Fibroblast of pulmonary artery (primary cell): ENCODE measurements at places on chromosomes 2 and 18.

DNA sequence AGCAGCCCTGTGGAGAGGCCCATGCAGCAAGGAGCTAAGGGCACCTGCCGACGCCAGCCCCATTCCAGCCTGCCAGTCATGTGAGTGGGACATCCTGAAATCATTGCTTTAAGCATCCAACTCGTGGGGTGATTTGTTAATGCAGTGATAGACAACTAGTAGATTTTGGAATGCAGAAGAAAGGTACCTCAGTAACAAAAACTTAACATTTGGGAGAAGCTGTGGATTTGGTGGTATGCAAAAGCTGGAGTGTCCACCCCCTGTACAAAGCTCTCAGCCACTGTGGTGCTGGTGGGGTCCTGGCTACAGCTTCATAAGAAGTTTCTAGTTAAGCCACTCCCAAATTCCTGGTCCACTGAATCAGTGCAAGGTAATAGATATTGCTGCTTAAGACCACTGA lies 37.2 kb upstream of the GNAL start:
- DNase-seq = no peak

- DNase-seq = no peak
These were observed 7.5 kb upstream of the CCDC195 start for GRCh38 chr2:224723586-224724217.

- DNase-seq = no peak
These were observed 330.7 kb downstream of the MTX2 start for GRCh38 chr2:176599796-176600485.

GRCh38 chr2:105873721-105874120 lies 129.0 kb downstream of the NCK2 start:
- DNase-seq = peak; percentile 76

DNA sequence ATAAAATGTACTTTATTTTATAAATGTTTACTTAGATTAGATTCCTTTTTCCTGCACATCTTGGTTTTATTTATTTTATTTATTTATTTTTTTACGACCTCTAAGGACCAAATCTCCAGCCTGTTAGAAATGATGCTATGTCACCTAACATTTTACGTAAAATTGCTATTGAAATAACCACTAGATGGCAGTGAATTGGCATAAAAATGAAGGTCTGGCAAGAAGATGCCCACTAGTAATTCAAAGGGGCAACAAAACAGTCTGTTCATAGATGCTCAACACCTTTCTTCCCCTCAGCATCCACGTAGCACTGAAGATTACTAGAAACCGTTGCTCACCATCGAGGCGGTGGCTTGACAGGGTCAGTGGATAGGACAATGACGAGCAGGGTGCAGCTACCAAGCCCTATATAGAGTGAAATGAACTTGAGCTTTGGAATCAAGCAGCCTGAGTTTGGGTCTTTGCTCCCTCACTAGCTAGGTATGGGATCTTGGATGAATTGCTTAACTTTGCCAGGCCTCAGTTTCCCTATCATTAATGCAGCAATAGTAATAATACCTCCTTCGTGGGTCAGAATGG lies 128.7 kb upstream of the L3MBTL4 start:
- DNase-seq = peak; percentile 61

GRCh38 chr2:227473806-227474205 lies 1.9 kb downstream of the AGFG1 start:
- peak; percentile 38 for DNase-seq

DNA sequence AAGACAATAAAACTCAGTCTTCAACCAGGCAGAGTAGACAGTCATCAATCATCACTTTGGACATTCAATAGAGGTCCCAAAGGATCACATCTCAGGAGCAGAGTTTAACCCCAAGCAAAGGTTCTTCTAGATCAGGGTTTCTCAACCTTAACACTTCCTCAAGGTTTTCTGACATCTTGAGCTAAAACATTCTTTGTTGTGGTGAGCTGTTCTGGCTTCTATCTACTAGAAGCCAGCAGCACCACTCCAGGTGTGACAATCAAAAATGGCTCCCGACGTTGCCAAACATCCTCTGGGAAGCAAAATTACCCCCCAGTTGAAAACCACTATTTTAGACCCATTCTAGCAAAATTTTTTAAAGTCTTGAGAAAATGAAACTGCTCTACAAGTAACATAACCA lies 22.0 kb downstream of the RTTN start:
- no peak for DNase-seq

DNA sequence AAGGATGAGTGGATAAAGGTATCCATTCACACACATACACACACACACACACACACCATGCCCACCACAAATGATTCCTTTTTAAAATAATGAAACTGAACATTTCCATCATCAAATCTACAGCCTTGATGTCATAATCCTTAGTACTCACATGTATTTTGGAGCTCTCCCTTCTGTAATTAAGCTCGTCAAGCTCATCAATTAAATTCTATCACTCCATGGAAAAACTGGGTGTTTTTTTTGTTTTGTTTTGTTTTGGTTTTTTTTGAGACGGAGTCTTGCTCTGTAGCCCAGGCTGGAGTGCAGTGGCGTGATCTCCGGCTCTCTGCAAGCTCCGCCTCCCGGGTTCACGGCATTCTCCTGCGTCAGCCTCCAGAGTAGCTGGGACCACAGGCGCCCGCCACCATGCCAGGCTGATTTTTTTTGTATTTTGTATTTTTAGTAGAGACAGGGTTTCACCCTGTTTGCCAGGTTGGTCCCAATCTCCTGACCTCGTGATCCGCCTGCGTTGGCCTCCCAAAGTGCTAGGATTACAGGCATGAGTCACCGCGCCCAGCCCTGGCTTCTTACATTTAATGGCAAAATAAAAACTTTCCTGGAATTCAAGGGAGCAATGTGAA lies 78.6 kb upstream of the RGPD4 start:
- no peak for DNase-seq

- no peak for DNase-seq
These were observed 89.1 kb downstream of the TGIF1 start for GRCh38 chr18:3538954-3539617.

- DNase-seq = no peak
These were observed 39.1 kb downstream of the TFCP2L1 start for GRCh38 chr2:121245913-121246312.

DNA sequence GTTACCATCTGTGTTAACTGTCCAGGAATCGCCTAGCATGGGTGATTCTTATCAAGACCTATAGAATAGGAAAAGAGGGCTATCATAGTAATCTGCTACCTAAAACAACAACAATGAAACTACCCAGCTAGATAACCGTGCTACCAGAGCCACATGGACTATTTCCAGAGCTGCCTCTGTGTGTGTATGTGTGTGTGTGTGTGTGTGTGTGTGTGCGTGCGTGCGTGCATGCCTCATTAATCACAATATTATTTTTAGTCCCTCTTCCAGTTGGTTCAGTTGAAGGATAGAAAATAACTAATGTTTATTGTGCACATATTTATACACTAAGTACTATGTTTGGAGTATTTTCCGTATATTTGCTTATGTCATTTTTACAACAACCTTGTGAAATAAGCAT lies 201.1 kb downstream of the SP3 start:
- no peak for DNase-seq

GRCh38 chr18:57845605-57846074 lies 42.5 kb upstream of the ATP8B1 start:
- peak; percentile 35 for DNase-seq

DNA sequence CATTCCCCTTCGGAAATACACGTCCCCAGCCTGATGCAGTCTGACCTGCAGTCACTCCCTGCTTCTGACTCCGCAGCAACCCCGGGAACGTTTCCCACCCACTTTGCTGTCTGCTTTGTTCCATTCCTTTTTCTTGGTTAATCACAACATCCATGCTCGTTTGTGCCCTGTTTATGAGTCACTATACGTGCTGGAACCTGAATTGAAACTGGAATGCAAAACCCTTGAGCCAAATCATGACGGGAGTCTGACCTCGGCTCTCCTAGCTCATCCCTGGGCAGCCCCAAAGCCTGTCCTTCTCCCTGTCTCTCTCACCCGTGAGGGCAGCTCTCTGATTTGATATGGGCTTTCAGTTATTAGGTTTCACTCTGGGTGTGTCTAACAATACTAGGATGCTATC lies 57.1 kb upstream of the RNF152 start:
- peak; percentile 55 for DNase-seq

DNA sequence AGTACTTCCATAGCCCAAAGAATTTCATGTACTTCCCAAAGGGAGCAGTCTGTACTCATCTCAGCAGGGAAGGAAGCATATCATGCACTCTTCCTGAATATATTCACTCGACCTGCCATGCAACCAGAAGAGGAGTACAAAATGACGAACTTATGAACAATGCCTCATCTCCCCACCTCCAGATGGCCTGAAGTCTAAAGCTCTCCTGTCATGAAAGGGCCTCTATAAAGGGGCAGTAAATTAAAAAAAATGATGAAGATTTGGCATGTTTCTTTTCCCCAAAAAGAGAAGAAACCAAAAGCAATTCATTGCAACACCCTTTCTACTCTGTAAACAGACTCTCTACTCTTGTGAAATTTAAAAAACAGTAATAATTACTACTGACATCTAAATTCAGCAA lies 1601.1 kb downstream of the LRP1B start:
- no peak for DNase-seq
